ENCODE measurements at places on chromosomes 6 and 20.
A peak's percentile ranks its signal among the peaks of the same experiment; 100 is the strongest.

- no peaks in the 10 kb centered on the region for H3K27me3 ChIP-seq
- no peaks in the 10 kb centered on the region for H3K4me1 ChIP-seq
- no peak for DNase-seq
- H3K27ac ChIP-seq = no peak overlapping the region
- H3K4me3 ChIP-seq = no peak overlapping the region
These were observed 422.9 kb upstream of the AGPAT4 start for GRCh38 chr6:161696801-161697200.

DNA sequence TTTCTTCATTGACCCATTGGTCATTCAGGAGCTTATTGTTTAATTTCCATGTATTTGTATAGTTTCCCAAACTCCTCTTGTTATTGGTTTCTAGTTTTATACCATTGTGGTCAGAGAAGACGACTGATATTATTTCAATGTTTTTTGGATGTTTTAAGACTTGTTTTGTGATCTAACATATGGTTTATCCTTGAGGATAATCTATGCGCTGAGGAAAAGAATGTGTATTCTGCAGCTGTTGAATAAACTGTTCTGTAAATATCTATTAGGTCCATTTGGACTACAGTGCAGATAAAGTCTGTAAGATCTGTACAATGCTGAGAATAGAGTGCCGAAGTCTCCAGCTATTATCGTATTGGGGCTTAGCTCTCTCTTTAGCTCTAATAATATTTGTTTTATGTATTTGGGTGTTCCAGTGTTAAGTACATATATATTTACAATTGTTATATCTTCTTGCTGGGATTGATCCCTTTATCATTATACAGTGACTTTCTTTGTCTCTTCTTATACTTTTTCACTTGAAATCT lies 223.3 kb upstream of the ZNF217 start:
- H3K27me3 ChIP-seq = no peaks in the 10 kb centered on the region
- H3K27ac ChIP-seq = no peak overlapping the region
- DNase-seq = no peak
- no peaks in the 10 kb centered on the region for H3K4me1 ChIP-seq
- H3K36me3 ChIP-seq = no peaks in the 10 kb centered on the region
- no peak overlapping the region for H3K4me3 ChIP-seq

- no peak overlapping the region for H3K27ac ChIP-seq
- DNase-seq = peak; percentile 70
- no peaks in the 10 kb centered on the region for H3K36me3 ChIP-seq
- no peak overlapping the region for H3K4me3 ChIP-seq
- no peaks in the 10 kb centered on the region for H3K27me3 ChIP-seq
These were observed 31.7 kb upstream of the UBR2 start for GRCh38 chr6:42532038-42532669.

GRCh38 chr20:5316188-5317158 lies at the start of gene PROKR2:
Gene PROKR2 (minus strand): TSS chr20:5316954. CDS start chr20:5314369, 2,585 bp downstream.
- peaks cover 14% of the 10 kb centered on the region for H3K27me3 ChIP-seq
- no peak within 1 kb of the TSS for H3K4me3 ChIP-seq
- H3K27ac ChIP-seq = no peak within 1 kb of the TSS
- H3K36me3 ChIP-seq = no peaks in the 10 kb centered on the region
- peaks cover 40% of the 10 kb centered on the region for H3K4me1 ChIP-seq

- H3K27me3 ChIP-seq = no peaks in the 10 kb centered on the region
- H3K4me3 ChIP-seq = no peak overlapping the region
- H3K27ac ChIP-seq = no peak overlapping the region
- no peaks in the 10 kb centered on the region for H3K36me3 ChIP-seq
These were observed 160.4 kb downstream of the ZFP64 start for GRCh38 chr20:52031206-52031562.

DNA sequence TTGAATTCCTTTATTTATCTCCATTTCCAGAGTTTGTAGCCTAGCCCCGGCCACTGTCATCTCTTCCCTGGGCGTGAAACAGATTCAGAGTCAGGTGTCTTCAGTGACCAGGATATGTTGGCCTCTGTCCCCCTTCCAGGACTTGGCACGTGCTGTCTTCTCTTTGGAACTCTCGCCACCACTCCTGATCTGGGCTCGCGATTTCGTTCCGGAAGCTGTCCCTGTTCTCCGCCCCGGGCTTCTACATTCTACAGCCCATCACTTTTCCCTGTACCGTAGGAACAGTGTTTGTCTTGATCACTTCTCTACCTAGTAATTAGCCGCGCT lies 739 bp downstream of the GSS start:
- H3K27me3 ChIP-seq = no peaks in the 10 kb centered on the region
- DNase-seq = peak; percentile 59
- peak overlapping the region; percentile 70 for H3K4me3 ChIP-seq
- H3K36me3 ChIP-seq = peaks cover 15% of the 10 kb centered on the region

- no peaks in the 10 kb centered on the region for H3K36me3 ChIP-seq
- H3K27me3 ChIP-seq = no peaks in the 10 kb centered on the region
- no peak for DNase-seq
- H3K27ac ChIP-seq = no peak overlapping the region
- no peak overlapping the region for H3K4me3 ChIP-seq
These were observed 21.1 kb downstream of the GCNT2 start for GRCh38 chr6:10542213-10542612.

DNA sequence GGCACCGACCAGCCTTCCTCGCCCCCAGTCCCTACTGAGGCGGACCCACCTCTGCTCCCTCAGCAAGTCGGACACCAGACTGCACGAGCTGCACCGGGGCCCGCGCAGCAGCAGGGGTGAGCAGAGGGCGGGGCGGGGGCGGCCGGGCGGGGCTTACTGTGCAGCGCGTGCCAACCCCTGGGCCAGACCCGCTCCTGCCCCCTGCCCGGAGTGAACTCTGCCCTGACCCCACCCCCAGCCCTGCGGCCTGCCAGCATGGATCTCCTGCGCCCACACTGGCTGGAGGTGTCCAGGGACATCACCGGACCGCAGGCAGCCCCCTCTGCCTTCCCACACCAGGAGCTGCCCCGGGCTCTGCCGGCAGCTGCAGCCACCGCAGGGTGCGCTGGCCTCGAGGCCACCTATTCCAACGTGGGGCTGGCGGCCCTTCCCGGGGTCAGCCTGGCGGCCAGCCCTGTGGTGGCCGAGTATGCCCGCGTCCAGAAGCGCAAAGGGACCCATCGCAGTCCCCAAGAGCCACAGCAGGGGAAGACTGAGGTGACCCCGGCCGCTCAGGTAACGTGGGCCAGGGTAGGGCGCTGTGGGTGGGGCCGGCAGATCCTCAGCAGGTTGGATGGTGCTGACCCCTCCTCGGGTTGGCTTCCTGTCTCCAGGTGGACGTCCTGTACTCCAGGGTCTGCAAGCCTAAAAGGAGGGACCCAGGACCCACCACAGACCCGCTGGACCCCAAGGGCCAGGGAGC lies 1.5 kb upstream of the SLC2A4RG start:
- DNase-seq = no peak
- H3K27me3 ChIP-seq = no peaks in the 10 kb centered on the region
- no peak overlapping the region for H3K27ac ChIP-seq
- H3K36me3 ChIP-seq = peaks cover under 1% of the 10 kb centered on the region
- H3K4me1 ChIP-seq = no peaks in the 10 kb centered on the region

- H3K4me3 ChIP-seq = no peak overlapping the region
- no peaks in the 10 kb centered on the region for H3K27me3 ChIP-seq
- no peaks in the 10 kb centered on the region for H3K4me1 ChIP-seq
These were observed 9.1 kb upstream of the ADA start for GRCh38 chr20:44660581-44660980.

GRCh38 chr20:1001911-1002681 lies at the start of gene RSPO4:
Gene RSPO4 (minus strand): TSS chr20:1002311. CDS start chr20:1002164, 147 bp downstream.
- H3K4me1 ChIP-seq = peaks cover 18% of the 10 kb centered on the region
- H3K27me3 ChIP-seq = peaks cover 19% of the 10 kb centered on the region
- no peak within 1 kb of the TSS for H3K27ac ChIP-seq
- peak within 1 kb of the TSS; percentile 37 for H3K4me3 ChIP-seq

- DNase-seq = no peak
- peaks cover 11% of the 10 kb centered on the region for H3K36me3 ChIP-seq
- H3K27ac ChIP-seq = no peak overlapping the region
- H3K4me3 ChIP-seq = no peak overlapping the region
These were observed 7.2 kb downstream of the LMBRD1 start for GRCh38 chr6:69789578-69789977.

DNA sequence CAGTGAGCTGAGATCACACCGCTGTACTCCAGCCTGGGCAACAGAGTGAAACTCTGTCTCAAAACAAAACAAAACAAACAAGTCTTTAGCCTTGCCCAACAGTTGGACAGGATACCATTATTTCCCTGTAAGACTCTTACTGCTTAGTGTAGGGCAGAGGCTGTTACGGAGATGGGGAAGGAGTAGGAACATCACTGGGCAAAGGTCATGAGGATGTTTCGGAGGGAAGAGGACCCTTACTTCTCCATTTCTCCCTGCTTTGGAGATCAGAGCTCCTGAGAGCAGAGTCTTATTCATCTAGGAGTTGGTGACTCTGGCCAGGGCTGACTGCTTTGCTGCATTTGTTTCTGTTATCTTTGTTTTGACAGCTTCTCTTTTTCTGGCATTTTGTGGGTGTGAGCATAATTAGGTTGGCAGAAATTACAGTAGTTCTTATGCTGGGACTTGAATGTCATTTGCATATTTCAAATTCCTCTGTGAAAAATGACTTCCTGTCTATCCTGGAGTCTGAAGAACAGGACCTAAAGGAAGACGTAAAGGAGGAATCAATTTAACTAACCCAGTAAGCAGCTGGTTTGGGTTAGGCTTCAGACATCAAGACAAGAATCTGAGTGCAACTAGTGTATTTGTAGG lies 89.0 kb downstream of the CDS2 start:
- H3K4me1 ChIP-seq = peaks cover 4% of the 10 kb centered on the region
- no peaks in the 10 kb centered on the region for H3K36me3 ChIP-seq
- no peak overlapping the region for H3K4me3 ChIP-seq
- no peak for DNase-seq
- H3K27me3 ChIP-seq = no peaks in the 10 kb centered on the region

- H3K27me3 ChIP-seq = no peaks in the 10 kb centered on the region
- no peaks in the 10 kb centered on the region for H3K36me3 ChIP-seq
- H3K27ac ChIP-seq = peak overlapping the region; percentile 53
- no peak overlapping the region for H3K4me3 ChIP-seq
- DNase-seq = no peak
These were observed 32.3 kb upstream of the SCUBE3 start for GRCh38 chr6:35181308-35181932.

DNA sequence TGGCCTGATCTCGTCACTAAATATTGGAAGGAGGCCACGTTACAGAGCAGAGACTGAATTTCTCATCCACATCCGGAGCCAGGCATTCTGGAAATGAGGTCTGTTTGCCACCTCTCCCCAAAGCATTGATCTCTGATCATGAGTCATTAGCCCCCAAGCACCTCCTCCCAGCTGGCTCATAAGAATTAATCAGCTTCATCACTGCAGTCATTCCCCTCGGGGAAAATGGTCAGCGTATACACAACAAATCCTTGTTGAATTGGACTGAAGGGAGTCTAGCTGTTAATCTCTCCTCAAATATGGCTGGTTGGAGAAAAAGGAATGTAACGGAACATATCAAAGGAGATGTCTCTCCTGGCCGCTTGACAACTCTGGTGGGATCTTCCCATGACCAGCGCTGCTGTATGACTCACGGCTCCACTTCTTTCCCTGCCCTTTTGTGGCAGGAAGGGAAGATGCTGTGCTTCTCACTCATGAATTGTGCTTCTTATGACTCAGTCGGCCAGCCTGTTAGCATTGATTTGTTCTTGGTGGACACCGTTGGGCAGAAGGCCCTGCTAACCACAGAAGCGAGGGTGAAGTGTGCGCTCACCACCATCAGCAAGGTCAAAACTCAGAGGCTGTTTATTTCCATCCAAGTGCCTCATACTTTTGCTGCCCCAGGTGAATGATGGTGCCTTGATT lies 76.7 kb downstream of the RNF182 start:
- DNase-seq = peak; percentile 29
- H3K36me3 ChIP-seq = no peaks in the 10 kb centered on the region
- peaks cover 13% of the 10 kb centered on the region for H3K4me1 ChIP-seq
- no peaks in the 10 kb centered on the region for H3K27me3 ChIP-seq
- peak overlapping the region; percentile 6 for H3K4me3 ChIP-seq
- peak overlapping the region; percentile 95 for H3K27ac ChIP-seq

GRCh38 chr20:43778375-43778774 lies 51.6 kb upstream of the GTSF1L start:
- H3K27me3 ChIP-seq = no peaks in the 10 kb centered on the region
- no peak overlapping the region for H3K27ac ChIP-seq
- no peak overlapping the region for H3K4me3 ChIP-seq

DNA sequence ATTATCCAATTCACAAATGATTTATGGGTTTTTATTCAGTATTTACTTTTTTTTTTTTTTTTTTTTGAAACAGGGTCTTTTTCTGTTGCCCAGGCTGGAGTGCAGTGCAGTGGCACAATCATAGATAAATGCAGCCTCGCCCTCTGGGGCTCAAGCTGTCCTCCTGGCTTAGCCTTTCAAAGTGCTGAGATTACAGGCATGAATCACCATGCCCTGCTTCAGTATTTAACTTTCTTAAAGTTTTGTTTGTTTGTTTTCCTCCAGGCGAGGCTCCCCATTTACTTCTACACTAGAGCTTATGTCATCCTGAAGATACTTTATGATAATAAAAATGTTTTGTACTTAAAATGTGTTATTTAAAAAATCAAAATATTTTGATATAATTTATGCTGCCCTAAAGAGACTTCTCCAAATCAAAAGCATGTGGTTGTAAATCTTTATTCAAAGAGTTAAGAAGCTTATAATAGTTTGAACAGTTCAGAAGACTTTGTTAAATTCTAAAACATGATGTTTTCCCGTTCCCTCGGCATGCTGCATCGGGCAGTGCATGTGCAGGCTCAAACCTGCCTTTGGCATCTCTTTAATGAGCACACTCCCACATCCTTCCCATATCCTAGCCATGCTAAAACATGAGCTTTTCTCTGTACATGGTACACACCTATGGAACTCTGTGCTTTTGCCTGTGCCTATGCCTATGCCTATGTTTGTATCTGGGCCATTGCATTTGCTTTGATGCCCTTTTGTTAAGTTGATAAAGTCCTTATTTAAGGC lies 11.0 kb downstream of the SMPDL3A start:
- no peak for DNase-seq
- no peak overlapping the region for H3K4me3 ChIP-seq
- no peaks in the 10 kb centered on the region for H3K36me3 ChIP-seq
- H3K27ac ChIP-seq = no peak overlapping the region
- H3K27me3 ChIP-seq = no peaks in the 10 kb centered on the region

GRCh38 chr20:36175475-36175995 lies 21.0 kb downstream of the EPB41L1 start:
- H3K27me3 ChIP-seq = no peaks in the 10 kb centered on the region
- H3K4me3 ChIP-seq = no peak overlapping the region
- peaks cover 23% of the 10 kb centered on the region for H3K4me1 ChIP-seq

DNA sequence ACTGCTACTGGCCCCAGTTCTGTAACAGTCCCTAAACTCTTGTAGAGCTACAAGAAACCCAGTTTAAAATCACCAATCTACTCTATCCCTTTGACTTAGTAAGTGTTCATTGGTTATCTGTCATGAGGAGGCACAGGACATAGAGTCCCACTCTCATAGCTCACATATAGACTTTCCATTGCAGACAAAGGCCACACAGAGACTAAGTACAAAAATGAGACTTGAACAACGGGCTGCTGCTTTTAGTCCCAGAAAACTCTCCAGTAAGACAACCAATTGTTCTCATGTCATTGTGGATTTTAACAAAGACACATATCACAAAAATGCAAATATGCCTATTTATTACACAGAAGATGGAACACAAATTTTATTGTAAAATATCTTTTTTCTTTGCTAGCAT lies 197.4 kb downstream of the PTPRK start:
- no peak overlapping the region for H3K27ac ChIP-seq
- no peak for DNase-seq
- no peaks in the 10 kb centered on the region for H3K27me3 ChIP-seq
- H3K4me3 ChIP-seq = no peak overlapping the region
- H3K4me1 ChIP-seq = no peaks in the 10 kb centered on the region
- H3K36me3 ChIP-seq = no peaks in the 10 kb centered on the region

GRCh38 chr6:100464903-100465700 lies at the start of gene SIM1:
Gene SIM1 (minus strand): TSS chr6:100464921. CDS start chr6:100463468, 1,453 bp downstream.
- no peaks in the 10 kb centered on the region for H3K36me3 ChIP-seq
- H3K27me3 ChIP-seq = peaks cover 99% of the 10 kb centered on the region
- DNase-seq = peak; percentile 92
- no peak within 1 kb of the TSS for H3K27ac ChIP-seq

Measured in SK-N-SH (cell line).